Left ventricle myocardium superior (tissue), 1 donor: ENCODE measurements at places on chromosomes 13 and 19. TPM values are rescaled to one million over a fixed set of nuclear protein-coding genes. Genes with fewer than 3 reads are reported as not detected.

CD79A gene
- not detected for total RNA-seq

ZNF468 gene
- 8.1 TPM for total RNA-seq

- DNase-seq = no peak
These were observed 72.5 kb downstream of the EDNRB start for GRCh38 chr13:77846173-77846572.

FREM2 gene
- 0.64 TPM for total RNA-seq

DNA sequence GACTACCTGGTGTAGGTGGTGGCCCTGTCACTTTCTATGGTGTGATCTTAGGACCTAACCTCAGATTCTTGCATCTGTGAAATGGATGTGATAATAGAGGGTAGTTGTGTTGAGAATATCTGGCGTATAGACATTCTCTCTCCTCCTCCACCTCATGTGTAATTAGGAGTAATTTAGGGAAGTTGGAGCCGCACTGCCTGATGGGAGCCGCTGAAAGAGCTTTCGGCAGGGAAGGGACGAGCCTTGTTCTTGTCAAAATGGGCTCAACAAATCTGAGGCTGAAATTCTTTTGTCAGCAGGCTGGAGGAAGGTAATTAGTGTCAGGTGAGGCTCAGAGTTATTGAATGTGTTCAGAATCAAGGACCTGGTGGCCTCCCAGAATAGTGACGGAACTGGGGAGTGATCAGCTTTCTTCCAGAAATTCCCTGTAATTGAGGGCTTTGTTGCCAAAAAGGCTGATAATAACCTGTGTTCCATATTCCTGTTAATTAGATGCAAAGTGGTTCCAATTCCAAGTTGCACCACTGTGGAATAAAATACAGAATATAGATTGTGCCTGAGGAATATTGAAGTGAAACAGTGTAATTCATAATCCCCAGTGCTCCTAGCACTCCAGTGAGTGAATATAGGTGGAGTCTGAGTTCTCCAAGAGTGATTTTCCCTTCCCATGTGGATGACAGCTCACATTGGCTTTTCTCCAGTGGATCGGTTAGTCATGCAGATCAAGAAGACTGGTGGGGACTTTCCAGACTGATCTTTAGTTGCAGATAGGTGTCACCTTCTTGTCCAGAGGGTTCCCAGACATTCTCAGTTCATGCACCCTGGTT, 47.5 kb downstream of the SPATA13 start:
- no peak for DNase-seq

- DNase-seq = no peak
These were observed 43.2 kb downstream of the RCBTB2 start for GRCh38 chr13:48489666-48490065.

RAB3A gene
- total RNA-seq = 35.5 TPM

ACP7 gene
- not detected for total RNA-seq

GRCh38 chr13:29859971-29860370, 9.6 kb upstream of the UBL3 start:
- no peak for DNase-seq

GRCh38 chr19:4504297-4504701, 14.0 kb downstream of the PLIN4 start:
- no peak for DNase-seq

DNA sequence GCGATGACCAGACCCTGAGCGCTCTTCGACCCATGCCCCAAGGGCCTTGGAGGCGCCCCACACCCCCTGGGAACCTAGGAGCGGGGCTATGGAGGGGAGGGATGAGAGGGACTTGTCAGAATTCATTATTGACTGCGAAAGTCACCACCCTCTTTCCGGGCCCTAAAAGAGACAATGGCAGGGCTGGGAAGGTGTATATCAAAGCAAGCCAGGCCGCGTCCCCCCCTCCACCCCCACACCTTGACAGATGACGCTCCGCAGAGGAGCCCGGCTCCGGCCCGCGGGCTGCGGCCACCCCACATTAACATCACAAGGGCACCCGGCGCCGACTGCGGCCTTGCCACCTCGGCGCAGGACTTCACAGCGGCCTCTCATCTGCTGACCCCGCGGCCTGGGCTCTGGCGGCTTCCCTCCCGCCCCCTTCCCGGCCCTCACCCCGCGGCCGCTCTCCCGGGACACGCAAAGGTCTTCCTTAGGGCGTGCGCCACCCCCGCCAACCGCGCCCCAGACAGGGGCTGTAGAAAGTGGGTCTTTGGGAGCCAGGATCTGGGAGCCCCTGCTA, 2.4 kb downstream of the CDX2 start:
- DNase-seq = no peak

- peak; percentile 83 for DNase-seq
These were observed 3.7 kb downstream of the KCNC3 start for GRCh38 chr19:50325310-50326100.

NRTN gene
- 26.3 TPM for total RNA-seq

DNA sequence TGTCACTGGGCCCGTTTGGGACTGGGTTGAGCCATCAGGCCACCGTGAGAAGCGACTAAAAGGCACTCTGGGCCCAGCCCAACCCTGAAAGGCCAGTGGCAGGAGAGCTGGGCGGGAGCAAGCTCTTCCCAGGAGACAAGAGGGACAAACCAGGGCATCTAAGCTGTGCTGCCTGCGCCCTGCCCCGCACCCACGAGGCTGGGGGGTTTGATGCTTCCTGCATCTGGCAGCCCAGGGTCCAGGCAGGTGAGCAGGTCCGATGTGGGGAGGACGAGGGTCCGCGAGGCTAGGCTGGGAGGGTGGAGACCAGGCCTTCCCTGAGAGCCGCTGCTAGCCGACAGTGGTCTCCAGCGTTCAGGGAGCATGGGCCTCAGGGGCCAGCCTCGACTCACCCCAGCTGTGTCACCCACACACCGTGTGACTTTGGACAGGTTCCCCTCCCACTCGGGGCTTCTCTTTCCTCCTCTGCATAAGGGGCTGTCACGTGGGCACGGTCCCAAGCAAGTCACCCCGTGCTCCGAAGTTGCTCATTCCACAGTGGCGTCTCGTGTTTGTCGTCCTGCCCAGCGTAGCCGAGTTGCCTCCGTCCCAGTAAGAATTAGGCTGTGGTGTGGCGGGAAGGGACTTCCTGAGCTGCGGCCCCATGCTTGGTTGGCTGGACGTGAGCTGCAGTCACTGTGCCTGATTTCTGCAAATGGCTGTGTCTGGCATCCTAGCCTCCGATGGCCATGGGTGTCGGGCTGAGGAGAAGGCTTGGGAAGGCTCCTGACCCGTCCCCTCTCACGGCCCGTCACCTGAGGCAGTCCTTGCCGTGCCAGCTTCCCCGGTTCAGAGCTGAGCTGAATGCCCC, 15.8 kb downstream of the PLIN4 start:
- DNase-seq = no peak

DNA sequence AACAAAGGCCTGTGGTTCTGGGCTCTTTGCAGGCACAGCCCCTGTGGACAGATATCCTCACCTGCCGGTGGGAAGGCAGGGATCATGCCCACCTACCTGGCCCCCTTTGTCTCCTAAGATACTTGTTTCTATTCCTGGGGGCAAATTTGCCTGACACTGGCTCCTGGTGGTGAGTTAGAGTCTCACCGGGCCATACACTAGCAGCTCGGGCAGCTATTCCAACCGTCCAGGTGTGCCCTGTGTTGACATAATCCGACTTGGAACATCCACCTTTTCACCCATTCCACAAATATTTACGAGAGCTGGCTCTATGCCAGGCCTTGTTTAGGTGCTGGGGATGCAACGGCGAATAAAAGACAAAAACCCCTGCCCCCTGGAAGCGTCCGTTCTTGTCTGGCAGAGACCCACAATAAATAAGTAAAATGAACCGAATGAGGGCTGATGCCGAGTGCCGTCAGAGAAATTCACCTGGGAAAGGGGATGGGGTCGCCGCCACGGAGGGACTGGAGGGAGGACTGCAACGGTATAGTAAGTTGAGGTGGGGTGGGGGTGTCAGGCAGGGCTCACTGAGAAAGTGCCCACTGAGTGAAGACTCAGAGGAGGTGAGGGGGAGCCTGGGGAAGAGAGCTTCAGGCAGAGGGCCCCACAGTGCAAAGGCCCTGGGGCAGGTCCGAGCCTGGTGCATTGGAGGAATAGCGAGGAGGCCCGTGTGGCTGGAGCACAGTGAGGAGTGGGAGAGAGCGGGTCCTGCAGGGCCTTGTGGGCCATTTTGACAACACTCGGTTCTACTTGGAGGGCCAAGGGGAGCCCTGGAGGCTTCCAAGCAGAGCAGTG, 43.2 kb upstream of the RANBP3 start:
- peak; percentile 10 for DNase-seq

- no peak for DNase-seq
These were observed 61.1 kb upstream of the HMGB1 start for GRCh38 chr13:30526612-30527495.

DNA sequence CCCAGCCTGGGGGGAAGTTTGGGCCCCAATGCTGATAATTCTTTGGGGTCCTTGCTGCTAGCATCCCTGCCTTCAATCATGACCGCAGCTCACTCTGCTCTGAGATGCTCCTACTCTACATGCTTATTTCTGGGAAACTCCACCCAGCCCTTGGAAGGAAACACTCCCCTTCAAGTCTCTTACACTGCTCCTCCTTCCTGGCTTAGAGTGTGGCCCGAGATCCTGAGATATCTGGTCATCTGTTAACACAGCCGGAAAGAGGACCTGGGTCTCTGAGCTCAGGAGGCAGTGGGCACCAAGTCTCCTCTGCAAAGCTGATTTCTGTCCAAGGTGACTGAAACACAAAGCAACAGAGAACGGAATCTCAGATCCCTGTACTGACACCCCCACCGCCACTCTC, 33.0 kb downstream of the CYP4F2 start:
- no peak for DNase-seq

- DNase-seq = no peak
These were observed 45.0 kb upstream of the RNF113B start for GRCh38 chr13:98222081-98222554.

PDX1 gene
- total RNA-seq = not detected

- no peak for DNase-seq
These were observed 16.0 kb downstream of the CRTC1 start for GRCh38 chr19:18699403-18700054.

- no peak for DNase-seq
These were observed 4.4 kb downstream of the ZNF284 start for GRCh38 chr19:44076325-44076724.

CNFN gene
- 0.55 TPM for total RNA-seq

GRCh38 chr13:63128716-63129115, 1713.1 kb upstream of the PCDH20 start:
- DNase-seq = no peak

GRCh38 chr13:62119739-62120700, 704.4 kb upstream of the PCDH20 start:
- DNase-seq = no peak

SWSAP1 gene
- total RNA-seq = 2.0 TPM

GRCh38 chr13:45828256-45828968, 23.1 kb downstream of the SIAH3 start:
- DNase-seq = no peak

TGFBR3L gene
- total RNA-seq = 11.4 TPM

EFNB2 gene
- total RNA-seq = 9.2 TPM

DNA sequence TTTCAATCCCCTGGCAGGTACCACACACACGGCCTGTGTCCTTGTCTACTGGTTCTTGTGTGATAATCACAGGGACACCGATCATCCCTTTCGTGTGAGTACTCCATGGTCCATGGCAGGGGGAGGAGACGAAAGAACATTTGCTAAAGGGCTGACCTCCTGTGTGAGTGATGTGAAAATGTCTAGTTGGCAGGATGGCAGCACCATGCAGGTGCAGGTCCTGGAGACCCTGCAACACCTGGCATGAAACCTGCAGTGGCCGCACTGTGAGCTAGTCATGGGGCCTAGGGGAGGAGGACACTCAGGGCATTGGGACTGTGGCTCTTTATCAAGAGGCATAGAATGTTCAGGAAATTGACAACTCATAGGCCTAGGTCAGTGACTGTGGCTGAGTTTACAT, 22.9 kb upstream of the LGALS14 start:
- DNase-seq = no peak

DNA sequence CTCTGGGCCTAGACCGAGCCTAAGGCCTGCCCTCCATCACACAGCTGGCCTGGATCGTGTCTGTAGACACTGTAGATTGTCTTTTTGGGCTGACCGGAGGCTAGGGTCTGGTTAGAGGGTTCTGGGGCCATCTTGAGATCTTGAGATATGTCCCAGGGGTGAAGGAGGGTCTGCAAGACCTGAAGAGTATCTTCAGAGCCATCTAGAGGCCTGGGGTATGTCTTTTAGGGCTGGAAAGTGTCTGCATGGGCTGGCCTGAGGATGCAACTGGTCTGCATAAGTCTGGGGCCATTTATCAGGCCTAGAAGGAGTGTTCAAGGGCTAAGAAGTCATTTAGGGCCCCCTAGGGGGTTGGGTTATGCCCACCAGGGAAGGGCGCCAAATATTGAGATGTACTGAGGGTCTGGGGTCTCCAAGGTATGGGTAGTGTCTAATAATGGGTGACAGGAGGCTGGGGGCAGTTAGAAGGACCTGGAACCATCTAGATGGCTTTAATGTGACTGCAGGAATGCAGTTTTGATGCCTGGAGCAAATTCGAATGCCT, 555 bp downstream of the SCAF1 start:
- DNase-seq = no peak

GRCh38 chr19:7393939-7394730, 45.4 kb downstream of the ARHGEF18 start:
- no peak for DNase-seq

ZSCAN5C gene
- total RNA-seq = not detected

DNA sequence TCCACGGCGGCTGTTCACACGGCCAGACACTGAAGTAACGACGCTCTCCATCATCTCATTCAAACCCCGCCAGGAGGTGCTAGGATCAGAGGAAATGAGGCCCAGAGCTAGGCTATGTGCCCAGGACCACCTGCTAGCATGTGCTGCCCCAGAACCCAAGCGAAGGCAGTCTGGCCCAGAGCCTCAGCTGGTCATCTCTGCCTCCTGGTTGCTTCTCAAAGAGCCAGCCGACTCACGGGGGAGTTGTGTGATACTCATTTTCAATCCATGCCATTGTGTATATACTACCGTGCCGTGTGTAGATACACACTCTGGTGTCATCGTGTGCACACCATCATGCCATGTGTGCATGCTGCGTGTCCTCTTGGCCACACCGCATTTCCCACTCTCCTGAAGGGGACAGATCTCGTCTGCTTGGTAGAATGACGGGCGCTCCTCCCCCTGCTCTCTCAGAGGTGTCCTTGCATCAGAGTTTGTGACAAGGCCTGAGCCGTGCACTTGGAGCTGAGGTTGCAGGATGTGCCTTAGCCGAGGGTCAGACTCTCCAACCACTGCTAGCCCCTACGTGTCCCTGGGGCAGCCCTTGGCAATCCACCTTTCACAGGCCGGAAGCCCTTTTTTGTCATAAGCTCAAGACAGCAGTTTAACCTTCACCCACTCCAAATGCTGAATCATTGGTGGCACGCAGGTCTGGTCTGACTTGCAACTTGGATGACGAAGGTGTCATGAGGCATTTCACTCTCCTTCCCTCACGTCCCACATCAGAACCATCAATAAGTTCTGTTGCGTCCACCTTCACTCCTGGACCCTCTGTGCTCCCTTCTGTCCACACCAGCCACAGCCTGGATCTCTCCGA, 130.4 kb downstream of the CRYL1 start:
- DNase-seq = no peak

FUT1 gene
- total RNA-seq = 1.6 TPM
